Caki2 (cell line): ENCODE measurements at places on chromosomes 4 and X. TPM values are rescaled to one million over a fixed set of nuclear protein-coding genes. Genes with fewer than 3 reads are reported as not detected.

DNA sequence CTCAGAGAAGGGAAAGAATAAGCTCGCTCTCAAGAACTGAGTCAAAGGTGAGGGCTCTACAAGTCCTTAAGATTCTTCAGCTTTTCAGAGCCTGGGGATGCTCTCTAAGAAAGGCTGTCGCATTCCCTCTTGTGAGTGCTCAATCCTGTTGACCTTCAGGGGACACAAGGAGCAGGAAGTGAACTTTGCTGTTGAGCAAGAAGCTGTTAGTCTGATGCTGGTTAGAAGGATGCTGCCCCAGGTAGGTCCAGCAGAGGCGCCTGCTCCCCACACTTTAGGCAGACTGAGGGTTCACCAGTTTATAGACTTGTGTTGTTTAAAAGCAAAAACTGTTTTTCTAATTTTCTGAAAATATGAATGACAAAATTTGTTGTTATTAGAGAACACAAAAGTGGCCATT lies 125.4 kb upstream of the SPOCK3 start:
- no peak for DNase-seq

DNA sequence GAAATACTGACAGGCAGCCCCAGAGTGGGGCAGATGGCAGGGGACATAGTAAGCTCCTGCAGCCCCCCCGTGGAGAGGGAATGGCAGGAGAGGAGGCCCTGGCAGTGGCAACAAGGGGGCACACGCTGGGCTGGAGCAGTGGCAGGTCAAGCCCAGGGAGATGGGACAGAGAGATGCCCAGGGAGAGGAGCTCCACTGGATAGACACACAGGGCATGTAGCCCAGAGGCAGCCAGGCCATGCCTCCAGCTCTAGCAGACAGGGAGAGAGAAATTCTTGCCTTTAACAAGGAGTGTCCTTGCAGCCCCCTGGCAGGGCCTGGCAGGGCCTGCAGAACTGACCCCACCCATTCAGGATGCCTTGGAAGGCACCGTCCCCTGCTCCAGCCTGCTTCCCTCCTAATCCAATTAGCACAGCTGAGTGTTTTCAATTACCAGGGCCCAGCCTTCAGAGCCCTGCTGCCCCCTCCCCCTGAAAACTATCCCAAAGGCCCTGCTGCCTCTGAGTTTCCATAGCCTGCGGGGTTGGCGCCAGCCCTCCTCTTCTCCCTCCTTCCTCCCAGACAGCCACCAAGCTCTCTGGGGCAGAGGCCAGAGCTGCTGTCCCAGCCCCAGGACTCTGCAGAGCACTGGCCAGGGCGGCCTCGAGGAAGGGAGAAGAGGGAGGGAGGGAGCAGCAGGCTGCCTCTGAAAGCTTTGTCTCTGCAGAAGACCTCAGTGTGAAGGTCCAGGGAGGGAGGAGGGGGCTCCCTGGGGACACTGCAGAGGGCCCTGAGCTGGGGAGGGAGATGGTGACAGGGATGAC lies 12.5 kb downstream of the L1CAM start:
- no peak for DNase-seq

- no peak for DNase-seq
Measured at GRCh38 chr4:68074397-68074796, 55.3 kb downstream of the TMPRSS11F start.

- DNase-seq = peak; percentile 91
Measured at GRCh38 chr4:74364652-74365491, at the start of gene EREG. Gene EREG, plus strand, starts transcription at chr4:74365145. Its CDS starts 164 bp downstream, at chr4:74365309.

Gene SH3RF1
- 7.4 and 15.3 TPM in 2 replicates for total RNA-seq

Gene KIAA1210
- not detected in 2 replicates for total RNA-seq

DNA sequence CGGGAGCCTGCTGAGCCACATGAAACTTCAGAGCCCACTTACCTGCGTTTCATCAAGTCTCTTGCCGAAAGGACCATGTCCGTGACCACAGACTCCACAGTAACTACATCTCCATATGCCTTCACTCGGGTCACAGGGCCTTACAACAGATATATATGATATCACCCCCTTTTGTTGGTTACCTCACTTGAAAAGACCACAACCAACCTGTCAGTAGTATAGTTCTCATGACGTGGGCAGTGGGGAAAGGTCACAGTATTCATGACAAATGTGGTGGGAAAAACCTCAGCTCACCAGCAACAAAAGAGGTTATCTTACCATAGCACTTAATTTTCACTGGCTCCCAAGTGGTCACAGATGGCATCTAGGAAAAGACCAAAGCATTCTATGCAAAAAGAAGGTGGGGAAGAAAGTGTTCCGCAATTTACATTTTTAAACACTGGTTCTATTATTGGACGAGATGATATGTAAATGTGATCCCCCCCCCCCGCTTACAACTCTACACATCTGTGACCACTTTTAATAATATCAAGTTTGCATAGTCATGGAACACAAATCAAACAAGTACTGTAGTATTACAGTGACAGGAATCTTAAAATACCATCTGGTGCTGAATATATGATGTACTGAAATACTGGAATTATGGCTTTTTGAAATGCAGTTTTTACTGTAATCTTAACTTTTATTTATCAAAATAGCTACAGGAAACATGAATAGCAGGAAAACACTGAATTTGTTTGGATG lies 129.9 kb downstream of the TET2 start:
- DNase-seq = no peak

DNA sequence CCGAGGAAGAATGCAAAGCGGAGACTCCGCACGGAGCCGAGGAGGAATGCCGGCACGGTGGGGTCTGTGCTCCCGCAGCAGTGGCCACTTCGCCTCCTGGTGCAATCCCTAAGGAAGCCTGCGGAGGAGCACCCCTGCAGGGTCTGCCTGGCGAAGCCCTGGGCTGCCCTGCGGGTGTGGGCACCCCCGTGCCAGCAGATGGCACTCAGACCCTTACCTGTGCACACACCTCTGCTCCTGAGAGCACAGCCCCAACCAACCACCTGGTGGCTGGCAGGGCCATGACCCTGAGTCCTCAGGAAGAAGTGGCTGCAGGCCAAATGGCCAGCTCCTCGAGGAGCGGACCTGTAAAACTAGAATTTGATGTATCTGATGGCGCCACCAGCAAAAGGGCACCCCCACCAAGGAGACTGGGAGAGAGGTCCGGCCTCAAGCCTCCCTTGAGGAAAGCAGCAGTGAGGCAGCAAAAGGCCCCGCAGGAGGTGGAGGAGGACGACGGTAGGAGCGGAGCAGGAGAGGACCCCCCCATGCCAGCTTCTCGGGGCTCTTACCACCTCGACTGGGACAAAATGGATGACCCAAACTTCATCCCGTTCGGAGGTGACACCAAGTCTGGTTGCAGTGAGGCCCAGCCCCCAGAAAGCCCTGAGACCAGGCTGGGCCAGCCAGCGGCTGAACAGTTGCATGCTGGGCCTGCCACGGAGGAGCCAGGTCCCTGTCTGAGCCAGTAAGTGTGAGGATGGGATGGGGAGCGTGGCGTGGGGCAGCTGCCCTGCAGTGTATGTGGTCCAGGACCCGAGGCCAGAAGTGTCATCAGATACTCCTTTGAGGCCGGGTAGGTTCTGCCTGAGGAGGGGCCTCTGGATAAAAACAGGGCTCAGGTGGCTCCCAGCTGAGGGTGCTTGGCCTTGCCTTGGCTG lies 7.0 kb downstream of the TACC3 start:
- no peak for DNase-seq

GRCh38 chr4:148557793-148558192 lies 115.6 kb upstream of the NR3C2 start:
- DNase-seq = no peak

- DNase-seq = no peak
Measured at GRCh38 chr4:119233750-119234149, 21.2 kb downstream of the USP53 start.

Gene UCHL1
- total RNA-seq = 2,495 and 2,581 TPM in 2 replicates

DNA sequence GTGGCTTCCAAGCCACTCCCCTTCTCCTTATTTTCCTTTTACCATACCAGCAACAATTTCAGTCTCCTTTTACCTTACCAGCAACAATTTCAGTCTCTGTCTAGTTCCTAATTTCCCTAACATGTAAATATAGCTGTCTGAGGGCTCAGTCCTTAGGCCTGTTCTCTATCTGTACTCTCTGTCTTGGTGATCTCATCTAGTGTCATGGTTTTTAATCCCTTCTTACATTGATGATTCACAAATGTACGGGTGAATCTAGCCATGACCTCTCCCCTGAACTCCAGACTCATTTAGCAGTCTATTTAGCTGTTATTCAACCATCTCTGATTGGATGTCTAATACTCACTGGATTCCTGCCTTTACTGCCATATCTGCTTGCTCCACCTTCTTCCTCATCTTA lies 7.2 kb downstream of the IL15 start:
- DNase-seq = peak; percentile 77

DNA sequence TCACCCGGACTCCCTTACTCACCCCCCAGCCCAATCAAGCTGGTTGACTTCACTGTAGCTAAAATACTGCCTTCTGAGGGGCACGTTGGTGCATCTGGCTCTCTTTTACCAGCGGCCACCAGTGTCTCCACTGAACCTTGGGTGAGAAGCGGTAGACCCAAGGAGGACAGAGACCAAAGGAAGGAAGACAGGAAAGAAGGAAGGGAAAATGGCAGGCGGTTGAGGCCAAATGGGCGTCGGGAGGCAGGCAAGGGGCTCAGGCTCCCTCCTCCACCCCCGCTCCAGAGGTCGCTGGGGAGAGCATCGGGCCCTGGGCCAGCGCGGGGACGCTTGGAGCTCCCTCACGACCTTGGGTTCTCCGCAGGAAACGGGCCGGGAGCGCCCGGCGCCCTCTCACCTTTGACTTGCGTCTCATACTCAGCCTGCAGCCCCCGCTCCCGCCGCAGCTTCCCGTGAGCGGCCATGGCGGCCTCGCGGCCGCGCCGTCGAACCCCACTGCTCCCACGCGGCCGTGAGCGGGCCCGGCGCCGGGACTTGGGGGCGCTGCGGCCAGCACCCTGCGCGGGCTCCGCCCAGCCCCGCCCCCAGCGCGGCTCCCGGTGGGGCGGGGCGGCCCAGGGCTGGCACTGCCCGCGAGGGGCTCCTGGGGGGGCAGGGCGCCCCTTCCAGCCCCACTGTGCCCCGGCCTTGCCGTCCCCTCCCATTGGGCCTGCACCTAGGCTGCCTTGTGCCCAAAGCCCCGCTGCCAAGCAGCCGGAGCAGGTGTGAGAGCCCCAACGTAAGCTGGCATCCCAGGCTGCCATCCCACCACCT lies at the start of gene ARHGAP4:
ARHGAP4 (minus strand) TSS at position 526 of the 813 bp plus-strand sequence; CDS start at position 464, 62 bp downstream.
- no peak for DNase-seq

GRCh38 chr4:57090079-57090478 lies 20.1 kb downstream of the IGFBP7 start:
- no peak for DNase-seq

Gene FATE1
- not detected in 2 replicates for total RNA-seq
